Foreskin melanocyte (primary cell): ENCODE measurements at places on chromosomes 5 and 9.

GRCh38 chr5:142544071-142544753, 141.7 kb downstream of the FGF1 start:
- DNase-seq, result no peak

DNA sequence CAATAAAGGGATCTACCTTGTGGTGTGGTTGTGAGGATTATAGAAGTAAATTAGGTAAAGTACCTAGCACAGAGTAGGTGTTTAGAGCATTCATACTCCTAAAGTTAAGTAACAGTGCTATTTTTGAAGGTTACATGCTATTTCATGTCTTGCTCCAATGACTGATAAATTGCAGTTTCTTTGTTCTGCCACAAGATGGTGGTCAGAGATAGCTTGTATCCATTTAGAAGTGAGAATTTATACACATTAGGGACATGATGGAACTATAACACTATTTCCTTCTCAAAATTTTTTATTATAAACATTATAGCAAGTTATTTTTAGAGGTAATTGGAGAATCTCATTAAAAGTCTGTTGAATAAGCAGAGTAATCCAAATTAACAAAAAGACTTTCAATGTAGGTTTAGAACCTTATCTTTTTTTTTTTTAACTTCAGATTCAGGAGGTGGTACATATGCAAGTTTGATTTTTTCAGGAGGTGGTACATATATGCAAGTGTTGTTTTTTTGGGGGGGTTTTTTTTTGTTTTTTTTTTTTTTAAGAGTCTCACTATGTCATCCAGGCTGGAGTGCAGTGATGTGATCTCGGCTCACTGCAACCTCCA, 17.1 kb downstream of the MTREX start:
- DNase-seq, result peak; percentile 20

DNA sequence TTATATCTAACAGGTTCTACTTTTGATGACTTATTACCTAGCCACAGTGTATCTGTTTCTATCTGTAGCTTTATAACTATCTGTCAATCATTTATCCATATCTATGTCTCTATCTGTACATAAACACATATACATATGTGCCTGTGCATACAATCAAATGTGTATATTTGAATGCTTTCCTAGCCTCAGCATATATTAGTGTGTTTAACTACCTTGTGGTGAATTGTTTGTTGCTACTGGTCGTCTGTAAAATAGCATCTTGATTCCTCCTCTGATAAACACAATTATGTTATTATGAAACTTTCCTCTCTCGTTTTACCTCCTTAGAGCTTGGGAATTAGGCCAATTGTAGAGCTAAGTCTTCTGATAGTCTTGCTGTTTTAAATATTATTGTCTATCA, 44.4 kb downstream of the PARP8 start:
- no peak for DNase-seq

- DNase-seq, result peak; percentile 61
Measured at GRCh38 chr5:160033546-160034252, 24.8 kb downstream of the TTC1 start.

- DNase-seq, result no peak
Measured at GRCh38 chr9:106745876-106746275, 117.1 kb upstream of the ZNF462 start.

DNA sequence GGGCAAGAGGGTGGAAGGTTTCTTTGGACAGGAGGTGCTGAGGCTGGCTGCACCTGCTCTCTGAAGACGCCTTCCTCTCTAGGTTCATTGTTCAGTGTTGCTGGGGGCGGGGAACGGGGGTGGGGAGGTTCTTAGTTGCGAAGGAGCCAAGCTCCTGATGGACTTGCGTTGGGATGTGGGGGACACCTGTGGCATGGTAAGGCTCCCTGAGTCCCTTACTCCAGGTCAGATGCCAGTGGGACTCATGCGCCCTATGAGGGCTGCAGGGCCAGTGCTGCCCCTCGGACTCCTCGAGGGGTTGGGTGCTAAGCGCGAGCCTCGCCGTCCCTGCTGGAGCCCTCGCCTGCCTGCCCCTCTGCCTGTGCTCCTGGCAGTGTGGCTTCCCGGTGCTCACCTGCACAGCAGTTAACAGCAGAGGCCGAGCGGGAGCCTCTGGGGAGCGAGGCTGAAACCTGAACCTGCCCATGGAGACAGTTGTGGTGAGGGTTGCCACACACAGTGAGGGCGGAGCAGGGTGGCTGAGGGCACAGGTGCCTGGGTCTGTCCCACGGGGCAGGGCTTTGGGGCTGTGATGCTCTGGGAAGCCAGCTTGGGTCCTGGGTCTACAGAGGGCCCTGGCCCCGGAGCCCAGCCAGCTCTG, 5.5 kb downstream of the RNU6ATAC start:
- no peak for DNase-seq

DNA sequence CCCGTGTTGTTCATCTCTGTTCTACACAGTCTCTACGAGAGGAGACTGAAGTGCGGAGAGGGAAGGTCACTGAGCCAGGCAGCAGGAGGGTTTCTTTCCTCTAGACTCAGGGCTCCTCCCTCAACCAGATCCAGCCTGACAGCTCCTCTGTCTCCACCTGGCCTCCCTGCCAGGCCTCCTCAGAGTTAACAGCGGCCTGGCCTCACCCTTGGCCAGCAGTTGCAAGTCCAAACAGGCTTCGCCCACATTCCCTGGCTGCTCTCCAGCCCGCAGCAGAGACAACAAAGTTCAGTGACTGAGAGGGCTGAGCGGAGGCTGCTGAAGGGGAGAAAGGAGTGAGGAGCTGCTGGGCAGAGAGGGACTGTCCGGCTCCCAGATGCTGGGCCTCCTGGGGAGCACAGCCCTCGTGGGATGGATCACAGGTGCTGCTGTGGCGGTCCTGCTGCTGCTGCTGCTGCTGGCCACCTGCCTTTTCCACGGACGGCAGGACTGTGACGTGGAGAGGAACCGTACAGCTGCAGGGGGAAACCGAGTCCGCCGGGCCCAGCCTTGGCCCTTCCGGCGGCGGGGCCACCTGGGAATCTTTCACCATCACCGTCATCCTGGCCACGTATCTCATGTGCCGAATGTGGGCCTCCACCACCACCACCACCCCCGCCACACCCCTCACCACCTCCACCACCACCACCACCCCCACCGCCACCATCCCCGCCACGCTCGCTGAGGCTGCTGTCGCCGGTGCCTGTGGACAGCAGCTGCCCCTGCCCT, at the start of gene HRCT1:
Gene HRCT1 (plus strand): TSS at position 291 of the 768 bp plus-strand sequence. CDS start 86 bp downstream, at position 377.
- peak; percentile 67 for DNase-seq

DNA sequence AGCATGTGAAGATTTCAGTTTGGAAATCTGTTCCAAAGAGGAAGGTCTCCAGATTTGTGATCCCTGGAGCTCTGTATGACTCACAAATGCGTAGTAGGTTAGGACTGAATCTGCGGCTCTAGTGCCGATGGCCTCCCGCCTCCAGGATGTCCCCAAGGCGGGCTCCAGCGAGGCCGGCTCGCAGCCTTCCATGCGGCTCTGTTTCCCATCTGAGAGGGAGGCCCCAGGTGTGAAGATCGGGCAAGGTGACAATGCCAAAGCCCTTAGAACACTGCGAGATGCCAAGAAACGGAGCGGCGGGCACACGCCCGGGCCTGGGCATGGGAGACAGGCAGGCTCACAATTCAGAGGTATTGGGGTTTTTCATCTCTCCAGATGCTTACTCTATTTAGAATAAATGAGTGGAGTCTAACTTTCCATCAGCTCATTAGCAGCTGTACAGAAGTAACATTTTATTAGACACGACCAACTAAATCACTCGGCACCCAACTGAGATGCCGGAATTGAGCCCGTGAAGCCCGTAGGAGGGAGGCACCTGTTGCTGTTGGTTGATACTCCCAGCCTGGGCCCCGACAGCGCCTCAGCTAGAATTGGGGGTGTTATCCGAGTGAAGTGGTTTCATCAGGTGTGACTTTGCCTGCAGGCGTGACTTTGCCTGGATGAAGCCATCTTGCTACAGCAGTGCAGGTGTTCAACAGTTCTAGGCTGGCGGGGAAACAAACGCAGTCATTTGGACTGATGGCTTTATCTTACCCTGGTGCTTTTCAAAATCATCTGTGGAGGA, 7.4 kb upstream of the MRPS2 start:
- DNase-seq, result no peak
